ENCODE measurements at places on chromosomes 2 and 18.

- DNase-seq, result no peak
These were observed 17.8 kb upstream of the MPPE1 start for GRCh38 chr18:11925800-11926481.

DNA sequence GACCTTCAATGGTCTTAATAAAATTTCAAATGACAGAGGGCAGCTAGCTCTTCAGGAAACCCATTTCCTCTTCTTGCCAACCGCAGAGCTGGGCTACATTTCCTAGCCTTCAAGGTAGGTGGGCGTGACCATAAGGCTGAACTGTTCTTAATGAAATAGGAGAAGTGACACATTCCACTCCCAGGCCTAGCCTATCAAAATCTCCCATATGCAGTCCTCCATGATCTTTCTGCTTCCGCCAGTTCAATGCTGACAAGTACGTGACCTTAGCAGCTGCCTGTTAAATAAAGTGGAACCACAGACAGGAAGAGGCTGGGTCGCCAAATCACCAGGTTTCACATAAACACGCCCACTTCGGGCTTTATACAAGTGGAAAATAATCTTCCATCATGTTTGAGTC lies 13.2 kb downstream of the SERPINE2 start:
- peak; percentile 68 for DNase-seq

- no peak for DNase-seq
These were observed 25.2 kb downstream of the GULP1 start for GRCh38 chr2:188316791-188317423.

- DNase-seq, result no peak
These were observed 279.8 kb downstream of the AFF3 start for GRCh38 chr2:99862566-99862965.

GRCh38 chr18:75116165-75116564 lies 92.8 kb downstream of the PTGR3 start:
- no peak for DNase-seq

- no peak for DNase-seq
These were observed 263.6 kb downstream of the DYSF start for GRCh38 chr2:71716697-71717624.

- DNase-seq, result peak; percentile 91
These were observed 10.3 kb downstream of the PTPRN start for GRCh38 chr2:219298759-219299371.

DNA sequence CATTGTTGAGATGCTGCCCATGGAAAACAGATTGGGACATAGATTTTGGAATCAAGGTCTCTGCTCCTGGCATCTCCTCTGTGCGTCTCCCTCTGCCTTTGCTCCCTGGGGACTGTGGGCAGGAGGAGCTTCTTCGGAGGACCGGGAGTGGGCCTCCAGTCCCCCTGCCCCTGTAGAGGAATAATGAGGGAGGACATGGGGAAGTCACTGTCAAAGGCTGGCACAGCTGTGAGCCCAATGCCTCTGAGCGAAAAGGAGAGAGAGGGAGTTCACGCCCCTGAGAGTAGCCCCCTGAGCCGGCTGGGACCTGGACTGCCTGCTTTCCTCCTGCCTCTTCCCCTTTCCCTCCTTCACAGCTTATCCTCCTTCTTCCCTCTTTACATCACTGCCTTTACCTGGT lies 195.0 kb downstream of the LOXHD1 start:
- no peak for DNase-seq

- DNase-seq, result no peak
These were observed 26.8 kb upstream of the NABP1 start for GRCh38 chr2:191650896-191651773.

DNA sequence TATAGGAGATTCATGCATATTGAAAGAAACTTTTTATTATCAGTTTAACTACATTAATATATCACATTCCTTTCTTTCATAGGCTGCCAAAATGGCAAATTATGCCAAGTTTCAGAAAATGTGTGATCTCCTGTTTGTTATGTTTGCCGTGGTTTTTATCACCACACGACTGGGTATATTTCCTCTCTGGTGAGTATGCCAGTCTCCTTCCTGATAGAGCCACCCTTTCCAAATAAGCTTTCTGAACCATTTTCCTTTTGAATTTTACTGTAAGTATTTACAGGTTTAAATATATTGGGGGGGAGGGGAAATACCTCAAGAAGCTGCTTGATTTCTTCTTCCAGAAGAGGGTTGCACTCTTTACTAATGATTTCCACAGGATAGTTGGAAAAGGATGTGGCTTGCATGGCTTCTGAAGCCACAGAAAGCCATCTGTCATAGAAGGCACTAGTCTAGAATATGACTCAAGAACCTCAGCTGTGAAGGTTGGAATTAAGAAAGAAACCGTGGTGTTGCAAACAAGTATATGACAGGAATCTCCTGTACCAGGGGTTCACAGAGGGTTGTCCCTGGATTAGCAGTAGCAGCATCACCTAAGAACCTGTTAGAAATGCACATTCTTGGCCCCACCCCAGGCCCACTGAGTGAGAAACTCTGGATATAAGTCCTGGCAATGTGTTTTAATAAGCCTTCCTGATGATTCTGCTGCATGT lies 84.5 kb upstream of the NOSTRIN start:
- DNase-seq, result no peak

DNA sequence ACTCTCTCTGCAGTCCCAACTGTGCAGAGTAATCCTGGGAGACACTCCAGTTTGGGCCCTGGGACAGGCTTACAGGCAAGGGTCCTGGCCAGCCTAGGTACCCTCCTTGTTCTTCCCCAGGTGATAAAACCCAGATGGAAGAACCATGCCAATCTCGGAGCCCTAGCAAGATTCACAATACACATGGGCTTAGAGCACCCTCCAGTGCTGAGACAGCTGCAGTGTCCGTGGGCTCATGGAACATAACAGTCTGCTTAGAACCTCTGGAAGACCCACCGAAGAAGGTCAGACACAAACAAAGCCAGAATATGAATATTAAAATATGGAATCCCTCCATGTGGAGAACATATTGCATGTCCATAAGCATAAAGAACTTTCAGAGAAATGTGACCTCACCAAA lies 568.1 kb downstream of the KCNJ3 start:
- DNase-seq, result no peak

GRCh38 chr2:240985881-240986786 lies 12.3 kb upstream of the SNED1 start:
- no peak for DNase-seq

- peak; percentile 14 for DNase-seq
These were observed 43.9 kb downstream of the MARCHF4 start for GRCh38 chr2:216328347-216328746.

GRCh38 chr2:224584111-224584784 lies 915 bp downstream of the CUL3 start:
- DNase-seq, result peak; percentile 19

GRCh38 chr2:74816540-74817303 lies 17.2 kb upstream of the HK2 start:
- no peak for DNase-seq

- no peak for DNase-seq
These were observed 1583.6 kb upstream of the TMEFF2 start for GRCh38 chr2:193778293-193778692.

DNA sequence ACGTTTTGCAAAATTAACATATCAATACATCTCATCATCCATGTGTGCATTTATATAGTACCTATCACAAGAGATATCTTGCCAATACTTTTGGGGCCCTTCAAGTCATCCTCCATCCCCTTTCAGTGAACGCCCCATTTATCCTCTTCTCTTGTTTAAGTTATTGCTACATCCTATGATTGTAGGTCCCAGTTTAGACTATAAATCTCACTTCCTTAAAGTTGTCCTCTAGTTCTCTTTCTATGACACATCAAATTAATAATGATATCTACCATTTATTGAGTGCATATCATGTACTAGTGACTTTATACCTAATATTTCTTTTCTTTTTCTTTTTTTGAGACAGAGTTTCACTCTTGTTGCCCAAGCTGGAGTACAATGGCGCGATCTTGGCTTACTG lies 28.8 kb upstream of the FBXO11 start:
- DNase-seq, result no peak

Data from CD4-positive, alpha-beta T cell treated with Interleukin-2 at 100 ng/mL for 4 hours (primary cell).